PC-3 (cell line): ENCODE measurements at places on chromosomes 1 and 21. TPM values are rescaled to one million over a fixed set of nuclear protein-coding genes. Genes with fewer than 3 reads are reported as not detected.

- DNase-seq, result peak; percentile 99
- no peaks in the 10 kb centered on the region for H3K27me3 ChIP-seq
- H3K4me3 ChIP-seq, result no peak overlapping the region
- H3K4me1 ChIP-seq, result peaks cover 45% of the 10 kb centered on the region
- peak overlapping the region; percentile 73 for H3K27ac ChIP-seq
These were observed 129.7 kb downstream of the DUSP10 start for GRCh38 chr1:221612047-221612777.

DNA sequence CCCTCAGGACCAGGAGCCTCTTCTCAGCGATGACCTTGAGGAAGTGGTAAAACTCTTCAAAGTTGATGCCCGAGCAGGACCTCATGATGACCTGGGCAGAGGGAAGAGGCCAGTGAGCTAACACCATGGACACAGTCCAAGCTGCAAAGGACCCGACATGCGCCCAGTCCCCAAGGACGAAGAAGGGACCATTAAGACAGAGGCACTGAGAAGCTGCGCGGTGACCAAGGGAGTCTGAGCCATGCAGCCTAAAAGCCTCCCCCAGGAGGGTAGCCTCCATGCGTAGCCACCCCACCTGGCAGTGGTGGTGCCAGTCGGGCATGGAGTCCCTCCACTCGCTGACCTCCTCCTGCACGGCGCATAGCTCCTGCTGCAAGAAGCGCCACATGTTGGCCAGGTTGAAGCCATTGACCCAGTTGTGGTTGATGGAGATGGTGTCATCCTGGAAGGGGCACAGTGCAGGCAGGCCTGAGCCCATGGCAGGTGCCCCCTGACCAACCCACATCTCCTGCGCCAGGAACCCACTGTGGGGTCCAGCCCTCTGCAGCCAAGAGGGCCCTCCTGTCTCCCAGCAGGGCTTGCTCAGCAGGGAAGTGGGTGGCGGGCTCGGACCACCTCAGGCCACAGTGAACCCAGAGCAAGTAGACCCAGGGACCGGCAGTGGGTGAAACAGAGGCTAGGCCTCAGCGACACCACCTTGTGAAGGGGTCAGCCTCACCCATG, 2.4 kb downstream of the JMJD4 start:
- H3K27ac ChIP-seq, result no peak overlapping the region
- H3K4me3 ChIP-seq, result no peak overlapping the region
- H3K27me3 ChIP-seq, result no peaks in the 10 kb centered on the region
- no peak for DNase-seq
- H3K36me3 ChIP-seq, result peaks cover 22% of the 10 kb centered on the region

DNA sequence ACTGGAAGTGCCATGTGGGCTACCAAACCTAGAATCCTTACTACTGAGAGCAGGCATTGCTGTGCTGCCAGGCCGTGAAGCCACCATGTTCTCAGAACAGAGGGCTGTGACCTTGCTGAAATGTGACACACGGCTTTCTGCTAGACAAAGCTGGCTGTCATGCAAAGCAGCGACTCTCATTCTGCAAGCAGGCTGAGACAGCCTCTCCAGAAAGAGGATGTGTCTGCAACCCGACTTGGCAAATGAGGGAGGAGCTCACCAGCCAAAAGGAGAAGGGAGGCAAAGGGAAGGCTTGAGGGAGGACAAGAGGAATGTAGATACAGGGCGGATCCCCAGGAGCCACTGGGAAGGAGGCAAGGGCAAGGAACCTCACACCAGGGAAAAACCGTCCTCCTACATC, 85.7 kb upstream of the KRTAP19-8 start:
- H3K27ac ChIP-seq, result no peak overlapping the region
- H3K4me3 ChIP-seq, result no peak overlapping the region
- no peaks in the 10 kb centered on the region for H3K36me3 ChIP-seq

GRCh38 chr1:62794053-62794452, 10.1 kb downstream of the ATG4C start:
- no peak overlapping the region for H3K4me3 ChIP-seq
- DNase-seq, result no peak

GRCh38 chr1:10939654-10940450, 72.6 kb upstream of the TARDBP start:
- no peak for DNase-seq
- H3K27me3 ChIP-seq, result no peaks in the 10 kb centered on the region
- H3K4me3 ChIP-seq, result no peak overlapping the region
- H3K27ac ChIP-seq, result no peak overlapping the region
- H3K36me3 ChIP-seq, result no peaks in the 10 kb centered on the region
- H3K4me1 ChIP-seq, result 0 out of 2 replicates have a peak, but pooled peaks cover 4% of the 10 kb centered on the region

GRCh38 chr1:152976688-152977087, 6.2 kb downstream of the SPRR4 start:
- H3K36me3 ChIP-seq, result no peaks in the 10 kb centered on the region
- DNase-seq, result no peak
- no peak overlapping the region for H3K27ac ChIP-seq
- no peak overlapping the region for H3K4me3 ChIP-seq
- no peaks in the 10 kb centered on the region for H3K4me1 ChIP-seq

DNA sequence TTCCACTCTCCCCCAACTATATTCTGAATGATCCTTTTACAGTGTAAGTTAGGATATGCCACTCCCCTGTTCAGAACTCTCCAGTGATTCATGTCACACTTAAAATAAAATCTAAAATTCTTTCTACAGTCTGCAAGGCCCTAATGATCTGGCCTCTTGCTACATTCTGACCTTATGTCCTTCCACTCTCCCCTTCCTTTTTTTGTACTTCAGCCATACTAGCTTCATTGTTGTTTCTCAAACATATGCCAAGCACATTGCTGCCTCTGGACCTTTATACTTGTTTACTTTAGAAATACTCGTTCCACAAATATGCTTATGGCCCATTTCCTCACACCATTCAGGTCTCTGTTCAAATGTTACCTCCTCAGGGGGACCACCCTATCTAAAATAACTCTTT, 14.8 kb upstream of the PSMA5 start:
- no peak overlapping the region for H3K27ac ChIP-seq
- H3K4me1 ChIP-seq, result peaks cover 12% of the 10 kb centered on the region; the same call in 1 of the 2 replicates
- H3K4me3 ChIP-seq, result no peak overlapping the region
- H3K27me3 ChIP-seq, result peaks cover 13% of the 10 kb centered on the region
- peak; percentile 15 for DNase-seq

DNA sequence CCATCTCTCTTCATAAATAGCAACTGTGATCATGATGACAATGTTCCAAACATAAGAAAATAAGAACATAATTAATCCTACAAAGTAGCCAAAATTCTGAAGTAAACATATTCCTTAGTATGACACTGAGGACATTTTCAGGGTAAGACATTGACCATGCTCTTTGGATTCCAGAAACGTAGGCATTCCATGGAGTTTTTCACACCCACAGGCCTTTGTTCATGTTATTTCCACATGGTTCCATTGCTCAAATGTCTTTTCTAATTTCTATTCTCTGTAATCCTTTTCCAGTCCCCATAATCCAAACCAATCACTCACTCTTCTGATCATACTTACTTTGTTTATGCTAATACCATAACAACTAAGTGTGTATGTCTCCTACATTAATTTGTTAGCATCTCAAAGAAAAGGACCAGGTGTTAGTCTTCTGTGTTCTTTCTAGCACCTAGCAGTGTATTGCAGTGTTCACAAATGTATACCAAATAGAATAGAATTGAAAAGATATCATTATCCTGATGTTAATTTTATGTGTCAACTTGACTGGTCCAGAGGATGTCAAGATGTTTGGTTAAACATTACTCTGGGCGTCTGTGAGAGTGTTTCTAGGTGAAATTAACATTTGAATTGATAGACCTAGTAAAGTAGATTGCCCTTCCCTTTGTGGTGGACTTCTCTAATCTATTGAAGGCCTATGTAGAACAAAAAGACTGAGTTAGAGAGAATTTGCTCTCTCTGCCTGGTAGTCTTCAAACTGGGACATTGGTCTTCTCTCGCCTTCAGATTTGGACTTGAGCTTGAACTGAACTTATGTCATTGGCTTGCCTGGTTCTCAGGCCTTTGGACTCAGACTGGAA, 516.6 kb downstream of the PTPRC start:
- no peak overlapping the region for H3K4me3 ChIP-seq
- H3K27ac ChIP-seq, result no peak overlapping the region
- no peaks in the 10 kb centered on the region for H3K36me3 ChIP-seq
- no peaks in the 10 kb centered on the region for H3K27me3 ChIP-seq
- DNase-seq, result no peak

- no peaks in the 10 kb centered on the region for H3K4me1 ChIP-seq
- no peaks in the 10 kb centered on the region for H3K36me3 ChIP-seq
- no peak overlapping the region for H3K4me3 ChIP-seq
- no peak for DNase-seq
- H3K27me3 ChIP-seq, result no peaks in the 10 kb centered on the region
These were observed 24.6 kb downstream of the DMAP1 start for GRCh38 chr1:44237721-44238457.

DNA sequence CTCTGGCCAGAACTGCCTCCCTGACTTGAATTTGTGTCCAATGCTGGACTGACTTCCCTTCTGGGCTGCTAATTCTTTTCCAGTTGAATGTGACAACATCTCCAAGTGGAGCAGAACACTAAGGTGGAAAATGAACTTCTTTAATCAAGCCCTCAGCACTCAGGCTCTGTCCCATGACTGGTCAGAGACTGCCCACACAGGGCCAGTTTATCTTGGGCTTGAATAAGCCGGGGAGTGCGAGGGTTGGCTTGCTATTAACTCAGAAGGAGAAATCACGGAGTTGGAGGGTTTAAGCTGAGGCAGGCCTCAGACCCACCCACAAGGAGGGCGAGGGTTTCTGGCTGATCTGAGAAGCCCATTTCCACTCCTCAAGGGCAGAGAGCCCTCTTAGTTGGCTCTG, 12.4 kb downstream of the KCNA10 start:
- no peaks in the 10 kb centered on the region for H3K36me3 ChIP-seq
- H3K27ac ChIP-seq, result no peak overlapping the region
- H3K4me1 ChIP-seq, result no peaks in the 10 kb centered on the region
- peaks cover 38% of the 10 kb centered on the region for H3K27me3 ChIP-seq

- peak; percentile 95 for DNase-seq
- H3K4me3 ChIP-seq, result no peak overlapping the region
- no peaks in the 10 kb centered on the region for H3K27me3 ChIP-seq
- 0 out of 2 replicates have a peak, but pooled peaks cover 3% of the 10 kb centered on the region for H3K36me3 ChIP-seq
- peak overlapping the region; percentile 82 for H3K27ac ChIP-seq
- H3K4me1 ChIP-seq, result peaks cover 45% of the 10 kb centered on the region
These were observed 75.2 kb downstream of the MPZL1 start for GRCh38 chr1:167797015-167797414.

GRCh38 chr1:218459450-218459849, 114.3 kb downstream of the TGFB2 start:
- no peak for DNase-seq
- no peaks in the 10 kb centered on the region for H3K36me3 ChIP-seq
- H3K4me3 ChIP-seq, result peak overlapping the region; percentile 10; the same call in 1 of the 2 replicates
- H3K4me1 ChIP-seq, result peaks cover 44% of the 10 kb centered on the region
- H3K27ac ChIP-seq, result peak overlapping the region; percentile 56

GRCh38 chr1:8938232-8938999, 7.3 kb upstream of the CA6 start:
- H3K27ac ChIP-seq, result no peak overlapping the region; the same call in 1 of the 2 replicates
- no peak overlapping the region for H3K4me3 ChIP-seq
- no peaks in the 10 kb centered on the region for H3K27me3 ChIP-seq
- H3K36me3 ChIP-seq, result no peaks in the 10 kb centered on the region
- DNase-seq, result no peak

- DNase-seq, result no peak
- H3K27me3 ChIP-seq, result no peaks in the 10 kb centered on the region
- no peaks in the 10 kb centered on the region for H3K4me1 ChIP-seq
- H3K27ac ChIP-seq, result no peak overlapping the region
These were observed 6.3 kb downstream of the ZBTB8B start for GRCh38 chr1:32470991-32471694.

DNA sequence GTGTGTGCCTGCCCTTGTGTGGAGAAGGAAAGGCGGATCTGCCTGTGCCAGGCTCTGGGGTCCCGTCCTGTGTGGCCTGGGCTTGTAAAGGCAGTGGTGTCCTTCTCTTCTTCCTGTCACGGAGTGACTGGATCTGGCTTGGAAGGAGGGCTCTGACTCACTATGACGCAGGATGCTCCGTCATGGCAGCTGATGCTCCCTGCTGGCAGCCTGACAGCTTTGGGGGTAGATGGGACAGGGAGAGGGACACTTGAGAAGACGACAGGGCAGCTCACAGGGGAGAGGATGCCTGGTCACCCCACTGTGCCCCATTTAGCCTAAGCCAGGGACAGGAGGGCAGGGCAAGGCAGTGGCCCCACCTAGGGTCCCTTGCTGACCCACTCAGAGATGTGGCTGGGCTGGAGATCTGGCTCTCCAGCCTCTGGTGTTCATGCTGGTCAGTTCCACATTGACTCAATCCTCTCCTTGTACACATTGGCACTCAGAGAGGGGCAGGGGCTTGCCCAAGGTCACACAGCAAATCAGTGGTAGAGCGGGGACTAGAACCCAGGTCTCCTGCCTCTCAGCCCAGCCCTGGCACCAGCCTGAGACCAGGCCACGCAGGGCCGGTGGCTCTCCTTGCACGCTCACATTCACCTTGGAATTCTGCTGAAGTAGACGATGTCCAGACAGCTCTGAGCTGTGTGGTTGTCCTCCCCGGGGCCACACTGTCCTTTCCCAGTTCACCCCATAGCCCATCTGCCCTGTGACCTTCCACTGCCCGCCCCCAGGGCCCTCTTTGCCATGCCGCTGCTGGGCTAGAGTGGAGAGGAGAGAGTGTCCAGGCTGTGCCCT, 2.8 kb upstream of the FAM131C start:
- peak; percentile 96 for DNase-seq
- H3K27me3 ChIP-seq, result no peaks in the 10 kb centered on the region
- H3K4me3 ChIP-seq, result no peak overlapping the region
- H3K36me3 ChIP-seq, result no peaks in the 10 kb centered on the region
- peak overlapping the region; percentile 88 for H3K27ac ChIP-seq
- H3K4me1 ChIP-seq, result peaks cover 38% of the 10 kb centered on the region

DNA sequence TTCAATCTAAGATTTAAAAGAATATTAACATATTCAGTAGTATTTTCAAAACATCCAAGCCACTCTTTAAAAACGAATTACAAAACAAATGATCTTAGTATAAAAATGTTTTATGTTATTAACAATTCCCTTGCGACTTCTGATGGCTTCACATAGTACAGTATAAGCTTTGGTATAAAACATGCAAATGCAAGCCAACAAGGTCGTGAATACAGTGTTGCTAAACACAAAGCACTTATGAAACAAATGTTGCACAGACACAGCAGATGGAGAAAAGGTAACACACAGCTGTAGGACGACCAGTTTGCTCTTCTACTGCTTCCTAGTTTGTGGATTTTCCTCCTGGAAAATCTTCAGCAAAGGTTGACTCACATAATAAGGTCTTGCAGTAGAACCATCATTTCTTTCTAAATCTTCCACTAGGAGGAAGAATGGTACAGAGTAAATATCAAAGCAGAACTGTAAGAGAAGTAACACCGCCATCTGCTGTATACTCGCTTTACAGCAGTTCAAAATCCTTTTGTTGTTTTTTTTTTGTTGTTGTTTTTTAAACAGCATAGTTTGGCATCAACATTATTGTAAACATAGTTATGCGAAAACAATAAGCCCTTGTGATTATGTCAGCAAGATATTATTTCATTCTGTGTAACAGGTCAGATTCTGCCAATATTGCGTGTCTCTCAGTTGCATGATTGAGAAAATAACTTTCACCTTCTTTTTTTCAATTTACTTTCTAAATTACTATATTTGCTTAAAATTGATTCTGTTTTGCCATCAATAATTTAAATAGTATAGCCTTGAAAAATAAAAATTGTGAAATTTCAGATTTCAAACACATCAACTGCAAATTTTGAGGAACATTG, 69.5 kb downstream of the LHX8 start:
- no peaks in the 10 kb centered on the region for H3K36me3 ChIP-seq
- H3K4me1 ChIP-seq, result no peaks in the 10 kb centered on the region
- H3K4me3 ChIP-seq, result no peak overlapping the region
- peak; percentile 65 for DNase-seq
- peaks cover 46% of the 10 kb centered on the region for H3K27me3 ChIP-seq

MX2 gene
- total RNA-seq, result 0.15 and 0.46 TPM in 2 replicates

FAM177B gene
- not detected in 2 replicates for total RNA-seq

SUCO gene
- total RNA-seq, result 72.0 and 81.3 TPM in 2 replicates

NPPB gene
- not detected in 2 replicates for total RNA-seq

TRNAU1AP gene
- 19.6 and 27.2 TPM in 2 replicates for total RNA-seq

MTARC1 gene
- 48.5 and 50.2 TPM in 2 replicates for total RNA-seq

PPM1J gene
- 0.80 and 1.4 TPM in 2 replicates for total RNA-seq

BRDT gene
- not detected in 2 replicates for total RNA-seq
